ENCODE measurements at places on chromosomes 12 and 14.

DNA sequence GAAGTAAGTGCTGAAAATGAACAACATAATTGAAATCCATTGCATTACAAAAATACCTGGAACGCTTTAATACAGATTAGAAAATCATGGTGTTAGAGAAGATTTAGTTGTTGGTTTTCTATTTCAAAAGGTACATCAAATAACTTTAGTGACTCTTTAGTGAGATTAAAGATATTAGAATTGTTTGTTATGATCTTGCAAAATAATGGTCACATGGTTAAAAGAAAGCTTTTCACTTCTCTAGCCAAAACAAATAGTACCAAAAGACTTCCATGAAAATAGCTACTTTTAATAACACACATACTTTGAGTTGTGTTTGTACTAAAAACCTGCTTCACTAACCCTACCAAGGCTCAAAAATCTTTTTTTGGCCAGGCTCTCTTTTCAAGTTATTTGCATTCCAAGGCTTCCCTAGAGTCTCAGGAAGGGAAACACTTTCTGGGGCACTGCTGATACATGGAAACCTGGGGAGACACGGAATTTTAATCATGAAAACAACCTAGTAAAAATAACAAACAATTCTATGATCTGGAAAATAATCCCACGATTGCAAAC, at the start of gene SLCO1A2:
SLCO1A2 (minus strand) TSS at position 147 of the 555 bp plus-strand sequence. CDS start 270 bp downstream, outside the sequence.
- DNase-seq, result no peak

GRCh38 chr14:99258341-99258861, 13.6 kb downstream of the BCL11B start:
- no peak for DNase-seq

- no peak for DNase-seq
These were observed 77.7 kb upstream of the KCNJ8 start for GRCh38 chr12:21852251-21852650.

DNA sequence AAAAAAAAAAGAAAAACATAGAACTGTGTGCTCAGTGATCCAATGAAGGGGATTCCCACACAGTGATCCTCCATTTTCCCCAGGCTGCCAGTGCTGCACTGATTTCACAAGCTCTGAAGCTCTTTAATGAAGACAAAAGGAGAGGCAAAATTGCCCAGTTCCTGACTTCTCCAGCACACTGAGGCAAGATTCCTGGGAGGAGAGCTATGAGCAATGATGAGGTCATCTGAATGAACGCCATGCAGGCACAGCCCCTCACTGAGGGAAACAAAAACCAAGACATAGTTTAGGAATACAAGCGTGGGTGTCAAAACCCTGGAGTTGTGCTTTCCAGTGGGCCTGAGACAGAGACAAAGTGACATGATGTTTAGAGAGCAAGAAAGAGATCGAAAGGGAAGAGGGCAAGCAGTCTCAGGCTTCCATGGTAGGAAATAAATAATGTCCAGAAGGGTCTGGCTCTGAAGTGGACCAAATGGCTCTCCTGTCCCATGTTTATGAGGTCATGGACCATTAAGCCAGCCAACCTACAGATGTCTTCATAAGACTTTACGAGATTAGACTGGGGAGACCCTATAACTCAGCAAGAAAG, 40.9 kb upstream of the SMUG1 start:
- no peak for DNase-seq

DNA sequence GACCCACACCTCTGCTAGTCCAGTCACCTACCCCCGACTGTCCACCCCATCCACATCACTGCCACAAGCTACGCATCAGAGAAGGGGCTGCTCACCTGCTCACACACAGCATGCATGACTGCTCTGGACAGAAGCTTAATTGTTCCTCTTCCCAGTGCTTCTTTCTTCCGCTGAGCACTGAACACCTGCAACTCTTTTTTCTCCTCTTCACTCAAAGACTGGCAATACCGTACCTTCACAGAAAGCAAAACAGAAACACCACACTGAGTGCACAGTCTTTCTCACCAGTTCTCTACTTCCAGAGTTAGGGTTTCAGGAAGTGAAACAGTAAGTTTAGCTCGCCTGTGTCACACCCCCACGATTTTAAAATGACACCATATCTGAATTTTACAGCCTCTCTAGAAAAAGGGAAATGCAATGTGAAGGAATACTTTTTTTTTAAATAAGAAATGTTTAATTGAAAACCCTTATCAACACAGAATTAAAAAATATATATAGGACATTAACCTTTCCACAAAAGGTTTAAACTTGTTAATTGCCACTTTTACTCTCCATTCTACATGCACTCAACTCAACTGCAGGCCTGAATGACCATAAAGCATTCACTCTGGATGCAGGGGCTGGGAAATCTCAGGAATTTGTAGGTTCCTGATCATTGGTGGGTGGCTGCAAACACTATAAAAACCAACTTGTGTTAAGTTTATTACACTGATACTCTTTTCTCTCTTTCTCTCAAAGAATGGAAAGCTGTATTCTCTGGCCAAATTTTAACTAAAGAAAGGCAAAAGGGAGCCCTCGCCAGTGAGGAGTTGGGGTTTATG, 120.0 kb downstream of the PRICKLE1 start:
- DNase-seq, result no peak

DNA sequence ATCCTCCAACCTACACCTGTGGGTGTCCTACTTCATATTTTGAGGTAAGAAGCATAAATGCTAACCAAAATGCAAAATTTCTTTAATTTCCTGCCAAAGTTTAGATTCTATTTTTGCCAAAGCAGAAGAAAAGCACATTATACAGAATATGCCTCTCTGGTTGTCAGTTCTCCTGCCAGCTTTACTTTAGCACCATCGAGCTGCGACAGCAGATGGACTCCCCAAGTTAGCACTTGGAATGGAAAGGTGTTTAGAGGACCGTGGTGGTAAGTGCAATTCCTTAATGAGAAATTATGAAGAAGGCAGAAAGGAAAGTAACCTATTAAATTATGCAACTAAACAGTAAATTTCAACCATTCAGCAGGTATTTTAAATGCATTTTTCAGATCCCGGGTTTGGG, 326.6 kb downstream of the RERGL start:
- no peak for DNase-seq

DNA sequence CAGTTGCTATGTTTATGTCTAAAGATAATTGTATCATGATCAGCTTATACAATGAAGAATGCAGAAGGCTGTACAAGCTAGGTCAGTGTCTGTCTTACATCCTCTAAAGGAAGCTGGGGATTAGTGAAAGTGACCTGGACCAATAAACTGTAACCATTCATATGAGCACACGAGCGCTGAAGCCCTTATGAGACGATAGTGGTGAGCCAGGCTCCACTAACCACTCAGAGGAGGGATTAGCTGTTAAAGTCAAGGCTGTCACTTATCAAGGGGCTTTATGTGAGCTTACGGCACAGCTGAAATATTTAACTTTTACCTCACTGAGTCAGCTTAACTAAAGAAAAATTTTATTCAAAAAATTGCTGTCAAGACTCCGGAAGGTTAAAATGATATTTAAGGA, 30.3 kb downstream of the NDUFA12 start:
- no peak for DNase-seq

DNA sequence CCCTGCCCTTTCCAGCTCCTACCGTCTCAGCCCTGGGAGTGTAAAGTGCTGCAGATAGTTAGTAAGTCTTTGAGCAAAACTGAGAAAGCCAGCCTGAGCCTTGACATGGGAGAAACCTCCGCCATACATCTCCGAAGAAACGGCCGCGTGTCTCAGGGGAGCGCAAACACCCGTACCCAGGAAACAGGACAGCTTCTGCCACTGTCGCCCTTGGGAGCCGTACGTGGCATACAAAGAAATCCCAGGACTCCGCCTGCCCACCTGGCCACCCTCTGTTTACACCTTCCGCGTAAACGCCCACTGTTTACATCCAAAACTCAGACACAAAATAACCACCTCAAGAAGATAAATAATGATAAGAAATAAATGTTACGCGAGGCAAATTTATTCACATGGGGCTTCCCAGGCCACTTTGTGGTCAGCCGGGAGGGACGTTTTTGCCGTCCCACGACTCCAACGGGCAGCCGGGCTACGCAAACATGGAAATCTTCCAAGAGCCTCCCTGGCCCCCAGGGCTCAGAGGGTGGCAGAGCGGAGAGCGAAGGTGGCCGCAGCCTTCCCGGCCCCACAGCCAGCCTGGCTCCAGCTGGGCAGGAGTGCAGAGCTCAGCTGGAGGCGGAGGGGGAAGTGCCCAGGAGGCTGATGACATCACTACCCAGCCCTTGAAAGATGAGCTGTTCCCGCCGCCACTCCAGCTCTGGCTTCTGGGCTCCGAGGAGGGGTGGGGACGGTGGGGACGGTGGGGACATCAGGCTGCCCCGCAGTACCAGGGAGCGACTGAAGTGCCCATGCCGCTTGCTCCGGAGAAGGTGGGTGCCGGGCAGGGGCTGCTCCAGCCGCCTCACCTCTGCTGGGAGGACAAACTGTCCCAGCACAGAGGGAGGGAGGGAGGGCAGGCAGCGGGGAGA, at the start of gene BDKRB2:
BDKRB2 (plus strand) TSS at position 689 of the 908 bp plus-strand sequence. CDS start 32,269 bp downstream, outside the sequence.
- DNase-seq, result no peak

DNA sequence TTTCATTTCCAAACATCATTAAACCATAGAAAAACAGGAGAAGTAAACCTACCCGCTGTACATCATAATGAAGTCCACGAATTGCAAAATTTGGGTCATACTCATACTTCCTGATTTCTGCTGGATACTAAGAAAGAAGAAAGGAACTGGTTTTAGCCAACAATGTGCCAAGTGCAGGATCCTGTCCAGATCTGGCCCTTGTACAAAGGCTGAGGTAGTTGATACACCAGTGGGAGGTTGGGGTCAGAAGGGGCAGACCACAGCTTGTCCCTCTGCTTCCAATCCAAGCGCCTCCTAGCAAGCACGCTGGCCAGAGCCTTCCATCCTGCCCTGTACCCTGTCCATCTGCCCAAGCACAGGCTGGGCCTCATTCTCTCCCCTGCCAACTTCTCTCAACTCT, 34.2 kb downstream of the NT5DC3 start:
- DNase-seq, result no peak

DNA sequence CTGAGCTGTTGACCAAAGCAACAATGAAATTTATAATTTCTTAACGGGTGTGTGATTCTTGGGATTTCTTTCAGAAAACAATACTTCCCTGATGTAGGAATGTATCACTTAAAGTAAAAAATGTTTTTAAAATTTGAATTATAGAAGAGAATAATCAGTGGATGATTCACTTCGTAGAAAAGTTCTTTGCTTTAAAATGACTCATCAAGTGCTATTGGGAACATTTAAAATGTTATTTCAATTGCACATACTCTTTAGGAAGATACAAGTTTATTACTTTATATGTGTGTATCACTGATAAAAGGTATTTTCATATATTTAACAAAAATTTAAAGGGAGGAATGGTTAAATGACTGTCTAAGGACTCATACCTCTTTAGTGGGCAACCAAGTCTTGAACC, 155.3 kb downstream of the PDE3A start:
- no peak for DNase-seq

GRCh38 chr12:120702637-120703036, 7.6 kb upstream of the UNC119B start:
- DNase-seq, result no peak

DNA sequence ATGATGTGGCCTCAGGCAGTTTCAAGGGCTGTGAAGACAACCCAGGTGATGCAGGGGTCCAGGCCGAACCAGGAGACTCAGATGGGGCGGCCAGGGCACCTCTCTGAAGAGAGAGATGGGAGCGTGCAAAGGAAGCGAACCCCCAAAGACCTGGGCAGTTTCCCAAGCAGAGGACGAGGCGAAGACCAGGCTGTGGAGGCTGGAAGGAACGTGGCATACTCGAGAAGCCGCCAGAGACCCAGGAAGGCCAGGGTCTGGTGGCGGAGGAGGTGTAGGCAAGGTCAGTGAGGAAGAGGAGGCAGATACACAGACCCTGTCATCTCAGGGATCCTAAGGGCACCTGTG, 24.7 kb downstream of the LTBP2 start:
- no peak for DNase-seq

DNA sequence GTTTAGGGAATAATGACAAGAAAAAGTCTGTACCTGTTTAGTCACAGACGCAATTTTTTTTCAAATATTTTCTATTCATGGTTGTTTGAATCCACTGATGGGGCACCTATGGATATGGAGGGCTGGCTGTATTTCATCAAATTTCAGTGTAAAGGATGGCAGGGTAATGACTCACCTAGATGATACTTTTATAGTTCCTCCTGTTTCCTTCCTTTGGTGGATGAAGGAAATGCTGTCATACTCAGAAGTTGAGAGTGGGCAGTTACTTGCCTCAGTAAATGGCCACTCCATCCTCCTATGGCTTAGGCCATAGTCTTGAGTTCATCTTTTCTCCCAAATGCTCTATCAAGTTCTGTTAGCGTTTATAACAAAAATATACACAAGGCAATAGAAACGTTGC, 18.9 kb upstream of the C12orf71 start:
- DNase-seq, result no peak

GRCh38 chr12:25262389-25263074, 11.8 kb upstream of the KRAS start:
- no peak for DNase-seq

GRCh38 chr14:70907996-70908934, 1.0 kb downstream of the PCNX1 start:
- no peak for DNase-seq

DNA sequence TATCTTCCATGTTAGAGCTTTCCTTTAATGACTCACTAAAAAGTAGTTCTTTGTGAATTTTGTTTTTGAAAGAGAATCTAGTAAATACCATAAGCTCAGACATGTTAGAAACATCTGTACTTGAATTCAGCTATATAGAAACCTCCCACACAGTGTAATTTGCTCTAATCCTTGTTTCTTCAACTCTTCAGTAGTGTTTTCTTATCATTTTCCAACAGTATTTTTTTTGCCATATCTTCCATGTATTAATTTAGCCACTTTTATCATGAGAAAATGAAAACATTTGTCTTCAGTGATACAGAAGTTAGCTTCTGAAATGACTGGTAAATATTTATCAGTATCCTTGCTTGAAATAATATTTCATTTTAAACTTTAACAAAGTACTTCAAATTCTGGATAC, 73.6 kb downstream of the ARID2 start:
- no peak for DNase-seq

DNA sequence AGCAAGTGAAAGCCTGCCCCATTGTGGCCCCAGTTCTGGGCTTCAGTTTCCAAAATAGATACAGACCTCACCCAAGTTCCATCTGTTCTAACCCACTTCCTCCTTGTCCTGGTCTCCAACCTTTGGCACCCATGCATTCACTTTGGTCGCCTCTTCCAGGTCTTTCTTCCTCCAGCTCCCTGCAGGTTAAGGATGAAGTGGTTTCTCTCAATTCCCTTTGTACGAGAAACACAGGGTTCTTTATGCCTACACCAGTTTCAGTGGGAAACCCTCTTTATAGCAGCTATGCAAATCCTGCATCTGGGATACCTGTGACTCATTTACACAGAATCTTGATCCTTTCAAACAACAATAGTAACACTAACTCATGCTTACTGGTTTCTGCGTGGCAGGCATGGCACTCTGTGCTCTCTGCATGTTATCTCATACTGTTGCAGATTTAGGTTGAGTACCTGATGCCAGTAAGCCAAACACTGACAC, 110.6 kb upstream of the AMIGO2 start:
- no peak for DNase-seq

GRCh38 chr14:52235866-52236510, 31.5 kb upstream of the PTGDR start:
- no peak for DNase-seq

- no peak for DNase-seq
These were observed 653.5 kb downstream of the FSCB start for GRCh38 chr14:43853541-43853940.

All from cortex of kidney (tissue), 1 donor.